ENCODE measurements at places on chromosomes 6 and 20. TPM values are rescaled to one million over a fixed set of nuclear protein-coding genes. Genes with fewer than 3 reads are reported as not detected.

Gene PAX1
- total RNA-seq: 0.43 TPM

GRCh38 chr6:114421199-114421598 is 78.4 kb upstream of the HS3ST5 start:
- DNase-seq: no peak
- H3K27ac ChIP-seq: no peak overlapping the region
- peaks cover 7% of the 10 kb centered on the region for H3K4me1 ChIP-seq
- peaks cover 18% of the 10 kb centered on the region for H3K27me3 ChIP-seq
- no peaks in the 10 kb centered on the region for H3K36me3 ChIP-seq
- no peak overlapping the region for H3K4me3 ChIP-seq

GRCh38 chr20:58593880-58594638 is 57.0 kb upstream of the STX16 start:
- no peak overlapping the region for H3K27ac ChIP-seq
- H3K27me3 ChIP-seq: peaks cover 28% of the 10 kb centered on the region
- no peaks in the 10 kb centered on the region for H3K36me3 ChIP-seq
- H3K4me1 ChIP-seq: peaks cover 40% of the 10 kb centered on the region
- DNase-seq: no peak

Gene FAM83C
- not detected for total RNA-seq

Data from type B pancreatic cell (in vitro differentiated cells).